Activated CD8-positive, alpha-beta memory T cell treated with anti-CD3 and anti-CD28 coated beads for 1 hour (primary cell): ENCODE measurements at places on chromosomes 13 and 19.

GRCh38 chr19:41753159-41753558, 2.2 kb upstream of the CEACAM6 start:
- DNase-seq = peak; percentile 62

DNA sequence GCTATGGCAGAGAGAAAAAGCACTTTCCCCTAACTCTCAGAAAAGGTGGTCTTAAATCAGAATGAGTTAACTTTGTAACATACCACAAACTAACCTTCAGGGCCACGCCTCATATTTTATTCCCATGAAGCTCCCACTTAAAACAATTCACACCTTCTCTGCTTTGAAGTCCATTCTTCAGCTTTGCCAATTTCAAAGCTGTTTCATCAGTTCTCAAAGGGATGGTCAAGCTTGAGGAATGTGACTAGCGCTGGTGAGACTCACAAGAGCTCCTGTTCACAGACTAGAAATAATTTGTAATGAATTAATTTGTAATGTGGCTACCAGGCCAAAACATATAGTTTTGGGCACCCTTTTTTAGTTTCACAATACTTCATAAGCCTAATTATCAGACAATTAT, 68.2 kb downstream of the STK24 start:
- no peak for DNase-seq

- no peak for DNase-seq
Observed at GRCh38 chr19:1566392-1567115, 1.6 kb downstream of the MEX3D start.

- no peak for DNase-seq
Observed at GRCh38 chr13:49539313-49539712, 43.6 kb downstream of the PHF11 start.

DNA sequence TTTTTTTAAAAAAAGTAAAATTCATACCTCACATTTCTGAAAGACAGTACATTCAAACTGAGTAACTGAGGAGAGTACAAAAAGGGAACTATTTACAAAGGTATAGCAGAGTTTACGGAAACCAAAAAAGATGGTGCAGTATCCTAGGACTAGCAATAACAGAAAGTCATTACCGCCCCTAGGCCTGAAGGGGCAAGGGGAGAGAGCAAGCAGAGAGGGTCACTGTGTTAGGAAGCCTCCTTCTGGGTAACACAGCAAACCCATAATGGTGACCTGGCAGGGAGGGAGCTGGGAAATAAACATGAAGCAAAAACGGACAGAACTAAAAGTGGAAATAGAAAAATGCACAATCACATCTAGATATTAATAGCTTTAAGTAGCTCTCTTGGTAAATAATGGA, 8.2 kb downstream of the VWA8 start:
- no peak for DNase-seq

DNA sequence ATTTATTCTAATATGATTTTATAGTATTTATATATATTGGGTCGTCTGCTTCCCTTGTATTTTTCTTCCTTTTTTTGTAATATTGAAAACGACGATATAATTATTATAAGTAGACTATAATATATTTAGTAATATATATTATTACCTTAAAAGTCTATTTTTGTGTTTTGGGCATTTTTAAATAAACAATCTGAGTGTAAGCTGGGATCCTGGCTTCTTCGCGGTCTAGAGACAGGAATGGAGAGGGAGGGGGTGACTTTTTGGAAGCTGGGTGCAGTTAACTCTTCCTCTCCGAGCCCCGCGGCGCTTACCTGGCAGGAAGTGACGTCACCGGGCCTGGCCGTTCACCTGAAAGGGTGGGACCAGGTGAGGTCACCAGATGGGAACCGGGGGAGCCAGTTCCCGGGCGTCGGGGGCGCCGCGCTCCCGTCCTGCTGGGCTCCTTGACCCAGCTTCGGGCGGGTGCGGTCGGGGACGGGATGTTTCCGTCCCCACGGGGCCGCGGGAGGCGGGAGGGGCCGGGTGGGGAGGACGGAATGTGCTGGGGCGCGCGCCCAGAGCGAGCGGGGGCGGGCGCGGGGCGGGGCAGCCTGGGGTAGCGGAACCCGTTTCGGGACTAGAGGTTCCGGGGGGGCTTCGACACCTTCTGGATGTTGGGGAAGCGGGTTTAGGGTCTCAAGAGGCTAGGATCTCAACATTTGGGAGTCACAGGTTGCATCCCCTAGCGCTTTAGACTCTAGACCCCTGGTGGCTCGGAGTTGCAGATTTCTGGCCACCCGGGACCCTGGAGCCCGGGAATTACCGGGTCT, 2.8 kb downstream of the ZFP36 start:
- DNase-seq = peak; percentile 93

- DNase-seq = no peak
Observed at GRCh38 chr13:113550453-113550852, 34.1 kb upstream of the TFDP1 start.

DNA sequence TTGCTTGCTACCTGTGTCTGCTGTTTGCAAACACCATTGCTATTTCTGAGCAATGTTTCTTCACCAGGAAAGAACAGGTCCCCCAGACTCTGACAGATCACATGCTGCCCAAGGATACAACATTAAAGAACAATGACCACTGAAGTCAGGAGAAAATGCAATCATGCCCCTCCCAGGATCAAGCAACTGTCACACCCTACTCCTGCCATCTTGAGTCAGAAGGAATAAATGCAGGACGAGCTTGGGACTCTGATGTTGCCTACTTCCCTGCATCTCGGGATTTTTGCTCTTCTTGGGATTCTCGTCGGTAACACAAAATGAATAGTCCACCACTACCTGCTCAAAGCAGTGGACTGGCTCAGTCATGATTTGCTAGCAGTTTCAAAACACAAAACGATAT, 490.6 kb downstream of the COG6 start:
- DNase-seq = no peak

- DNase-seq = no peak
Observed at GRCh38 chr19:47377208-47377701, 28.1 kb downstream of the DHX34 start.

DNA sequence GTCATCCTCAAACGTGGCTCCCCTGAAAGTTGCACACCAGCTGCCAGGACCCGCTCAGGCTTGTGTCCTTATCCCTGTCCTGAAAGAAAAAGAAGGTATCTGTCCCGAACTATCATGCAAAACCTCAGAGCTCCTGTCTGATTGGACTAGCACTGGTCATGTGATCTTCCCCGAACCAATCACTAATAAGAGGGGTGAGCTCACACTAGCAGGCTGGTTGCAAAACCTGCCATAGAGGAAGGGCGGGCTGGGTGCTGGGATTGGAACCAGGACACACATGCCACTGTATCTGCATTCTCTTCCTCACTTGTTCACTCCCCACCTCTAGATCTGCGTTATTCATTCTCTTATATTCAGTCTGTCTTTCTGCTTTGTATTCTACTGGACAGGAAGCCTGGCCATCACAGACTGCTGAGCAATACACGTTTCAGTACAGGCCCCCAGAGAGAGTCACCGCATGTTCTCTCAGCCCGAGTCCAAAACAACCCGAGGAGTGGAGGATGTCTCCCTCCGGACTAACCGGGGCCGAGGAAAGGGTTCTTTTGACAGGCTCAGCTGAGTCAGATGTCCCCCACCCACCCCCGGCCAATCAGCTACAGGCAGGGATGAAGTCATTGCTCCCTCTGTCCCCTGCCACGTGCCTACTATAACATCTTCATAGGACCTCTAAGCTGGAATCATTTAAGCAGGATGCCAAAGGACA, 97.7 kb downstream of the SIPA1L3 start:
- no peak for DNase-seq

- DNase-seq = no peak
Observed at GRCh38 chr13:49776871-49777270, 15.6 kb downstream of the KPNA3 start.

GRCh38 chr13:85864963-85865530, 65.8 kb upstream of the SLITRK6 start:
- DNase-seq = no peak

GRCh38 chr13:27132538-27132937, 39.1 kb downstream of the USP12 start:
- no peak for DNase-seq

- no peak for DNase-seq
Observed at GRCh38 chr13:29648760-29649159, 53.3 kb upstream of the SLC7A1 start.

DNA sequence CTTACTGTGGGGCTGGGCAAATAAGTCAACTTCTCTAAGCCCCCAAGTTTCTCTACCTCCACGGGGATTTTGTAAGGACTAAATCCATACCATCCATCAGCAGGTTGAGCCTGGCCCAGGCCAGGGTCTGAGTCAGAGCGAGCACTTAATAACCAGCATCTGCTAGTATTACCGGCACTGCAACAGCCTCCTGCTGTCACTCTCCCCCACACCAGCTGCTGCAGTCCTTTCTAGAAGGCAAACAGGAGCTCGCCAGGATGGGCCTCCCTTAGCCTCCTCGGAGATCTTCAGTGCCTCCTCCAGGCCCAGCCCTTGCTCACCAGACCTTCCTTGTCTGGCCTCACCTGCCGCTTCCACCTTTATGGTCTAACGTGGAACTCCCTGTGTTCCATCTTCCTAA, 3.2 kb downstream of the NAPA start:
- DNase-seq = no peak

GRCh38 chr13:36918246-36919131, 1.5 kb downstream of the SMAD9 start:
- DNase-seq = no peak

DNA sequence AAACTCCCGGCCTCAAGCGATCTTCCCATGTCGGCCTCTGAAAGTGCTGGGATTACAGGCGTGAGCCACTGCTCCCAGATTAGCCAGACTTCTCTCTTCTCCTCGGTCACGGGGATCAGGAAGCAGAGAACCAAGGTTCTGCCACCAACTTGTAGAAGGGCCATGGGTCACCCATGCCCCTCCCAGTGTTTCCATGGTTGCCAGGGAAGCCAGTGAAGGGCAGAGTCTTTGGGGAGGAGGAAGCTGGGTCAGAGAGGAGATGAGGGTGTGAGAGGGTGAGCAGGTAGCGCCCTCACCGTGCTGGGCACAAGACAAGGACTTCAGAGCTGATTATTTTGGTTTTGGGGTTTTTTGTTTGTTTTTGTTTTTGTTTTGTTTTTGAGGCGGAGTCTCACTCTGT, 77.1 kb downstream of the GNG7 start:
- no peak for DNase-seq

- DNase-seq = no peak
Observed at GRCh38 chr13:107441279-107441678, 774.1 kb downstream of the LIG4 start.

DNA sequence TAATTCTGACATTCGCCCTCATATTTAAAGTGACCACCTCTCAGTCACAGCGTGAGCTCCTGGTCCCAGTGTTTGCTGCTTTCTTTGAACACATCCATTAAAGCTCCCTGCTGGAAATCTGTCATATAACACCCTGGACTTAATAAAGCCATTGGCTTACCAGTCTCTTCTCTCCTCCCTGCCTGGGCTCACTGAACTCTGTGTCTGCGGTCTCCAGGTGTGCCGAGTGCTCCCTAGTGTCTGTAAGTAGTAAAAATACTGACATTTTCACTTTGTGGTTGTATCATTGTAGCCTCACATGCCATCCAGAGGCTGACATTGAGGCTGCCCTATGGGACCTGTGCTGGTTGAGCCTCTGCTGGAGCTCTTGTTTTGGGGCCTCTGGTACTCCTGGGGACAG, 2.6 kb upstream of the PSG11 start:
- DNase-seq = no peak

DNA sequence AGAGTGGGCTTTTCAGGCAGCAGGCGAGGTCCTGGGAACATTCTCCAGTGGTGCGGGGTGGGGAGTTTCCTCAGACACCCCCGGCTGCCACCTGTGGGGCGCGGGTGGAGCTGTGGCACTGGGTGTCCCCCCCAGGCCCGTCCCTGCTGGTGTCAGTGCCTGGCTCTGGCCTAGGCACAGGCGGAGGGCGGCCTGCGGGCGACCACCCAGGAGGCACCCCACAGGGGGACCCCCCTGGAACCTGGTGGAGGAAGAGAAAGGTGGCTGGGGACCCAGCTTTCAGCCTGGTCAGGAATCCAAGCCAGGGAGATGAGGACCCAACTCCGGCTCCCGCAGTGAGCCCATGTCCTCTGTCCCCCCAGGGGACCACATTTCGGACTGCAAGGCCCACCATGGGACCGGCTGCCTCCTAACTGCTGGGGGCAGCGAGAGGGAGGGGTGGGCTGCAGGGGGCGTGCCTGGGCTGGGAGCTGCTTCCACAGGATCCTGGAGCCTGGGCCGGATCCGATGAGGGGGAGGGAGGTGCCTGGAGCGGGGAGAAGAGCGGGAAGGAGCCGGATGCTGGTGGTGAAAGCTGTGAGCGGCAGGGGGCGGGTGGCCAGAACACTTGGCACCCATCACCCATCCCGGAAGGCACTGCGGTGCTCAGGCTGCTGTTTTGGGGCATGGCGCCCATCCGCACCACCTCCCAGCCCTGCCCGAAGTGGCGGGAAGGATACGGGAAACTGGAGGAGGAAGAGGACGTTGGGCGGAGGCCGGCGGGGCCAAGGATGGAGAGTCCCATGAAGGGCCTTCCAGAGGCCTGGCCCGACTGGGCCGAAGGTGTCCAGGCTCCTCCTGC, 5.5 kb upstream of the CTXN1 start:
- DNase-seq = no peak

DNA sequence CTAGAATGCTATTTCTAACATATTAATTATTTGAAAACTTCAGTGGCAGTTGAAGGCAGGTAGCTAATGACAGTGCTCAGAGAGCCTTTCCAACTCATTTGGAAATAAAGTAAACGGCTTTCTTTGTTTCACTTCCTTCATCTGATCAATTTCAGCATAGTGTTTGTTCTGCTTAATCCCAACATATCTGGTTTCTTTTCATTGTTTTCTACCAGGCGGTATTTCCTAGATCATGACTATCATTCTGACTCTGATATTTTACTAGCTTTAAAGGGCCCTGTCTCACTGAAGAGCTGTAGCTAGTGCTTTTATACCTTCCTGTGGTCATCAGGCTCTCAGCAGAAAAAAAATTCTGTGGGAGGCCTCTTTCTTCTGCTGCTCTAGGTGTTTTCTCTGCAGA, 178.6 kb downstream of the RBM26 start:
- DNase-seq = no peak

DNA sequence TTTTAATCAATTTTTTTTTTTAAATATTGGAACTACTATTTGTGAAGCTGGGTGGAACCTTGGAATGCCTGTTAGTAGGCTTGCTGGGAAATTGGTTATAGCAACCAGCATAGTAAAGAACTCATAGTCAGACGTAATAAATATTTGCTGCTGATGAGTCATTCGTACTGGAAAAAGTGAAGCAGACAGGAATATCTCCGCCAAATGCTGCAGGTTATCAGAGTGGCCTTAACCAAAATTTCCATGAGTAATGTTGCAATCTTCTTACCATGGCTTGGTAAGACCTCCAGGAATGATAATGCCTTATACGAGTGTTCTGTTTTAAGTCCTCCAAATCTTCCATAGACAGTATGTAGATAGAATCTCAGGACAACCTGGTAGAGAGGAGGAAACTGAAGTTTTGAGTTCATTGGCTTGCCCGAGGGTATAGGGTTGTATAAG, 34.2 kb downstream of the MBNL2 start:
- no peak for DNase-seq

- no peak for DNase-seq
Observed at GRCh38 chr13:108266321-108266990, 3.1 kb upstream of the TNFSF13B start.

DNA sequence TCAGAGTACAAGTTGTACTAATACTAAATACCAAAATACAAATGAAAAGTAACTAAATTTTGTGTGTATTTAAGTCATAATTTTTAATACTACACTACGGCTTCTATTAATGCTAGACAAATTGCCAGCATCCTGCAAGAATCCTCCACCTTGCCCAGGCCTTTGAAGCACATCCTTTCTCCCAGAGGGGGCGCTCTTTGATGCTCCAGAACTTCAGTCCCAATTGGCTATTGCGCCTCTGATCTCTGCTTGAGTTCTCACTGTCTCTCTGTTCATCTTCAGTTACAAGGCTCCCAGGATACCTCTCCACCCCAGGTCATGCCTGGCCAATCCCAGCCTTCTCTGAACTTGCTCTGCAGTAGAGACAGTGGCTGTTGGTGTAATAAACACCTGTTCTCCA, 141.0 kb downstream of the DCLK1 start:
- DNase-seq = no peak
